ENCODE measurements at places on chromosomes 2 and 18. TPM values are rescaled to one million over a fixed set of nuclear protein-coding genes. Genes with fewer than 3 reads are reported as not detected.

DNA sequence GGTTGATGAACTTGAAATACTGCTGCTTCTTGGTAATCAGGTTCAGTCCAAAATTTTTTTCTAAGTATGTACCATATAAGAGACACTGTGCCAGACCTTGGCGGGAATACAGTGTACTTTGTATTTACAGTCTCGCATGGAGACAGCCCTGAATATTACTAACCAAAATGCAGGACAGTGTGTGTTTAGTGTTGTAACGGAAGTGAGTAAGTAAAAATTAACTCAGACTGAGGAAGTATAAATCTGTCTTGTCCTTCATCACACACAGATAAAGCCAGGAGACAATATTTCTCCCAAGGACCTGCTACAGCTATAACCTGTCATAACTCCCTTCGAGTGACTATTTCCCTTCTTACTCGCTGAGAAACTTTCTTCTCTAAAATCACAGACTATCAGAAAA is 76.9 kb downstream of the ACTR3 start:
- no peak overlapping the region for H3K4me3 ChIP-seq
- no peak overlapping the region for H3K27ac ChIP-seq
- peaks cover 22% of the 10 kb centered on the region for H3K4me1 ChIP-seq
- DNase-seq: no peak

DNA sequence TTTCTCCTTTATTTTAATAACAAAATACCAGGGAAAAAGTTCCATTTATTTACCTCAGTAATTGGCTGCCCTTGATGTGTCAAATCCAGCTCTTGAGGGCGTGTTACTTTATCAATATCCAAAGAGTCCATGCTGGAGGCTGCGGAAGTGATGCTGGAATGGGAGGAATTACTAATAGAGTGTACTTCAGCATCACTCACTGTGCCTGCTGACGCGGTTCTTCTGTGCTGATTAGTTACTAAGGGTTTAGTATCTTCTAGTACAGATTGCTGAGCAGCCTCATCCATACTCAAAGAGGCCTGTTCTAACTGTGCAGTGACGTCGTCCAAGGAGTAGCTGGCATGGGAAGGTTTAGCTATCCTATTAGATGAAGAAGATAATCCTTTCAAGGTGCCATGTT is 45.6 kb downstream of the RAPH1 start:
- H3K36me3 ChIP-seq: peaks cover 29% of the 10 kb centered on the region
- no peak for DNase-seq
- H3K27ac ChIP-seq: no peak overlapping the region
- H3K4me3 ChIP-seq: no peak overlapping the region
- no peaks in the 10 kb centered on the region for H3K27me3 ChIP-seq
- H3K4me1 ChIP-seq: no peaks in the 10 kb centered on the region

DNA sequence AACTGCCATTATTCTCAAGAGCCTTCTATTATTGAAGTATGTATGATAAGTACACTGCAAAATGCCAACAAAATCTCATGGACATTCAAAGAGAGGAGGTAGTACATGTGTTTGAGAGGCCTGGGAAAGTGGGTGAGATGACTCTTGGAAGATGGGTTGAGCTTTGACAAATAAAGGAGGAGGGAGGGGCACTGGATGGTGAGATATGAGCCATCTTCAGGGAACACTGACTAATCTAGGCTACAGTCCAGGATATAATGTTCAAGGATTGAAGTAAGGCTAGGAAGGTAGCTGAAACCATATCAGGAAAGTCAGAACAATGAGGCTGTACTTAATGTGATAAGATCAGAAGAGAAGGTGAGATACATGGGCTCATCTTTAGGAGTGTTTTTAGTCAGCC is 559.7 kb downstream of the ZEB2 start:
- no peak overlapping the region for H3K4me3 ChIP-seq
- H3K27ac ChIP-seq: no peak overlapping the region
- no peaks in the 10 kb centered on the region for H3K36me3 ChIP-seq
- H3K27me3 ChIP-seq: no peaks in the 10 kb centered on the region

- no peak for DNase-seq
- H3K27me3 ChIP-seq: no peaks in the 10 kb centered on the region
- peaks cover 47% of the 10 kb centered on the region for H3K4me1 ChIP-seq
- no peaks in the 10 kb centered on the region for H3K36me3 ChIP-seq
- H3K4me3 ChIP-seq: no peak overlapping the region
Observed at GRCh38 chr2:42135381-42136312, 33.5 kb upstream of the EML4 start.

- no peak overlapping the region for H3K27ac ChIP-seq
- no peak for DNase-seq
- no peaks in the 10 kb centered on the region for H3K27me3 ChIP-seq
- no peaks in the 10 kb centered on the region for H3K4me1 ChIP-seq
- no peak overlapping the region for H3K4me3 ChIP-seq
- H3K36me3 ChIP-seq: no peaks in the 10 kb centered on the region
Observed at GRCh38 chr18:44054514-44054913, 626.2 kb upstream of the SETBP1 start.

DNA sequence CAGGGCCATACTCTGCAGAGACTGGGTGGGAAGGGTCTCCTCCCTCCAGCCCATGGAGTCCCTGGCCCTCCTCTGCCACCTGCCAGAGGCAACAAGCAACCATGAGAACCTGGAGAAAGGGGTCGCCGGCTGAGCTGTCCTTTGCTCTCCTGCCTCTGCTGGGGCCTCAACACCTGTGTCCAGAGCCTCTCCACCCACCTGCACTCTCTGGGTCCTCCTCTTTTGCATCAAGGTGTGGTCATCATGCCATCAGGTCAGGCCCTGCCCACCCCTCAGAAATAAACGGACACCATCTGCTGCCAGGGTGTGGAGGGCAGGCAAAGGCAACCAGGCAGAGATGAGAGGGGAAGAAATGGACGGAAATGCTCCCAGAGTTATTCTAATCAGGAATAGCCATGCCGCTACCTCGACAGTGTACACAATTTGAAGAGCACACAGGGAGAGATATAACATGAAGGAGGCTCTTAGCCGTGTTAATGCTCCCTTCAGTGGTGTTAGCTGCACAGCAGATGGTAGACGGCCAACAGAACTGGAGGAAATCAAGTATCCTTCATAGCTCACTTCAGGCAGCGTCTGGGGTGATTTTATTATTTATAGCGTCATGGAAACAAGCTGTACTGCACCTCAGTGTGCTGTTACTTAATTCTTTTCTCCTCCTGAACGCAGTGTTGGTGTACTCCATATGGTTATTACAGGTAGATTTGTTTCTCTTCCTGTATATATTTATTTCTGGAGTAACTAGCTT is 247.9 kb downstream of the TSN start:
- no peak for DNase-seq
- no peak overlapping the region for H3K4me3 ChIP-seq
- H3K27me3 ChIP-seq: no peaks in the 10 kb centered on the region
- no peaks in the 10 kb centered on the region for H3K36me3 ChIP-seq

- DNase-seq: no peak
- peaks cover 3% of the 10 kb centered on the region for H3K4me1 ChIP-seq
- H3K27ac ChIP-seq: no peak overlapping the region
- no peaks in the 10 kb centered on the region for H3K36me3 ChIP-seq
Observed at GRCh38 chr2:223058952-223059716, 7.1 kb downstream of the KCNE4 start.

GRCh38 chr2:217795706-217796465 is 206.9 kb downstream of the TNS1 start:
- peak overlapping the region; percentile 37 for H3K27ac ChIP-seq
- no peaks in the 10 kb centered on the region for H3K27me3 ChIP-seq
- peaks cover 18% of the 10 kb centered on the region for H3K4me1 ChIP-seq
- no peak overlapping the region for H3K4me3 ChIP-seq
- DNase-seq: no peak

DNA sequence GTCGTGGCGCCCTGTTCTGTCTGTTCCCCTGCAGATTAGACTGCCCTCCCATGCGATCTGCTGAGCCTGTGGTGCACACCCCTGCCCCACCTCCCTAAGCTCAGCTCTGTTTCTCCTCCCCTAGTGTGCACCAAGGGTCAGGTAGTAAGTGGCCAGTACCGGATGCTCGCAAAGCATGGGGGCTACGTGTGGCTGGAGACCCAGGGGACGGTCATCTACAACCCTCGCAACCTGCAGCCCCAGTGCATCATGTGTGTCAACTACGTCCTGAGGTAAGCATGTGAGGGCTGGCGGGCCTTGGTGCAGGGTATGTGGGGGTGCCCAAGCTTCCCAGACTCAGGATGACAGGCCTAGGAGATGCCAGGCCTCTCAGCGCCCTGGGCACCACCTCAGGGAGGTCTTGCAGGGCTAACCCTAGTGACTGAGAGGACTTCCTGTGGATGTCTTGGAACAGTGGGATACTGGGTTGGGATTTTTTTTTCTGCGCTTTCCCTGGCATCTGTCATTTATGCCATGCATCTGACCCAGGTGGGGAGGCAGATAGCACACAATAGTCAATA is 78.4 kb downstream of the EPAS1 start:
- no peak overlapping the region for H3K27ac ChIP-seq
- H3K4me1 ChIP-seq: peaks cover 13% of the 10 kb centered on the region
- no peak for DNase-seq

GRCh38 chr2:226673314-226673723 is 126.3 kb downstream of the IRS1 start:
- no peaks in the 10 kb centered on the region for H3K4me1 ChIP-seq
- H3K27me3 ChIP-seq: no peaks in the 10 kb centered on the region
- no peak overlapping the region for H3K27ac ChIP-seq
- no peaks in the 10 kb centered on the region for H3K36me3 ChIP-seq

GRCh38 chr2:201357221-201357620 is at the start of gene FLACC1:
TSS of gene FLACC1 (minus strand) at chr2:201357345. CDS start at chr2:201351404, 5,941 bp downstream.
- H3K27me3 ChIP-seq: no peaks in the 10 kb centered on the region
- H3K27ac ChIP-seq: peak within 1 kb of the TSS; percentile 36
- H3K36me3 ChIP-seq: peaks cover 2% of the 10 kb centered on the region
- peaks cover 4% of the 10 kb centered on the region for H3K4me1 ChIP-seq

- no peaks in the 10 kb centered on the region for H3K27me3 ChIP-seq
- no peaks in the 10 kb centered on the region for H3K4me1 ChIP-seq
- H3K27ac ChIP-seq: no peak overlapping the region
- H3K4me3 ChIP-seq: no peak overlapping the region
- no peaks in the 10 kb centered on the region for H3K36me3 ChIP-seq
- no peak for DNase-seq
Observed at GRCh38 chr18:38460657-38461056, 895.1 kb upstream of the CELF4 start.

- peak; percentile 57 for DNase-seq
- H3K4me3 ChIP-seq: peak overlapping the region; percentile 28
- peaks cover 70% of the 10 kb centered on the region for H3K4me1 ChIP-seq
- H3K36me3 ChIP-seq: no peaks in the 10 kb centered on the region
- H3K27me3 ChIP-seq: no peaks in the 10 kb centered on the region
Observed at GRCh38 chr2:234978466-234979203, 26.8 kb downstream of the SH3BP4 start.

GRCh38 chr2:69122271-69122670 is 109.3 kb downstream of the ANTXR1 start:
- no peaks in the 10 kb centered on the region for H3K4me1 ChIP-seq
- no peak overlapping the region for H3K4me3 ChIP-seq
- no peaks in the 10 kb centered on the region for H3K27me3 ChIP-seq
- DNase-seq: no peak

GRCh38 chr18:28256166-28256565 is 79.2 kb upstream of the CDH2 start:
- no peak for DNase-seq
- H3K27me3 ChIP-seq: no peaks in the 10 kb centered on the region
- H3K36me3 ChIP-seq: no peaks in the 10 kb centered on the region
- no peak overlapping the region for H3K27ac ChIP-seq

DNA sequence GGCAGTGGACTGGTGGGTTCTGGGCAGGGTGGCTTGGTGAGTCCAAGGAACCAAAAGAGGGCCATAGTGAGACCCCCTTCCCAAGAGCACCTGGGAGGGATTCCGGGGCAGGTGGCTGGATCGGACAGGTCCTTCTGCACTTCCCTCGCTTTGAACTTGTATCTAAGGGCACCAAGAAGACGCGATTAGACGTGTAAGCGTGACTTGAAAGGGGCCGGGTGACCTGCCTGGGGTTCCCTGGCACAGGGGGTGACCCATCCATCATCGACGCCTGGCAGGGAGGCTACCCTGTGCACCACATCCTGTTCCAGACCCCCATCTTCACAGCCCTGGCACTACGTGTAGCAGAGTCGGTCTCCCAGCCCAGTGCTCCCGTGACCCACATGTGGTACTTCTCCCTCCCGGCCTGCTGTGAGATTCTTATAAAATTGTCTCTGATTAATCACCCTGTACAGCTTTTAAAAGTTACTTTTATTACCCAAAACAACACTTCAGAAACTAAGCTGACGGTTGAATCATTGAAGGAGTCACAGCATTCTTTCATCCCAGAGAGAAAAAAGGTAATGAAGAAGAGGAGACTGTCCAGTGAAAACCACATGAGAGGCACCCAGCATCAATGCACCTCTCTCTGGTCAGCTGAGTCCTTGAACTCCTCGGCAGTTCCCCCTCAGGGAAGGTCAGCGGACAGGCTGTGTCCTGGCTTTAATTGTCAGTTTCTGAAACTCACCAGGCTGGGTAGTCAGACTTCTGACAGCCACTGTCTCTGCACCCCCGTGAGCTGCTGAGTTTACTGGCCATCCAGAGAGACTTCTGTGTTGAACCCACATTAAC is 13.0 kb downstream of the SH3BP4 start:
- no peak for DNase-seq
- H3K27me3 ChIP-seq: no peaks in the 10 kb centered on the region
- H3K27ac ChIP-seq: no peak overlapping the region
- H3K36me3 ChIP-seq: no peaks in the 10 kb centered on the region
- H3K4me1 ChIP-seq: peaks cover 9% of the 10 kb centered on the region
- H3K4me3 ChIP-seq: no peak overlapping the region

DNA sequence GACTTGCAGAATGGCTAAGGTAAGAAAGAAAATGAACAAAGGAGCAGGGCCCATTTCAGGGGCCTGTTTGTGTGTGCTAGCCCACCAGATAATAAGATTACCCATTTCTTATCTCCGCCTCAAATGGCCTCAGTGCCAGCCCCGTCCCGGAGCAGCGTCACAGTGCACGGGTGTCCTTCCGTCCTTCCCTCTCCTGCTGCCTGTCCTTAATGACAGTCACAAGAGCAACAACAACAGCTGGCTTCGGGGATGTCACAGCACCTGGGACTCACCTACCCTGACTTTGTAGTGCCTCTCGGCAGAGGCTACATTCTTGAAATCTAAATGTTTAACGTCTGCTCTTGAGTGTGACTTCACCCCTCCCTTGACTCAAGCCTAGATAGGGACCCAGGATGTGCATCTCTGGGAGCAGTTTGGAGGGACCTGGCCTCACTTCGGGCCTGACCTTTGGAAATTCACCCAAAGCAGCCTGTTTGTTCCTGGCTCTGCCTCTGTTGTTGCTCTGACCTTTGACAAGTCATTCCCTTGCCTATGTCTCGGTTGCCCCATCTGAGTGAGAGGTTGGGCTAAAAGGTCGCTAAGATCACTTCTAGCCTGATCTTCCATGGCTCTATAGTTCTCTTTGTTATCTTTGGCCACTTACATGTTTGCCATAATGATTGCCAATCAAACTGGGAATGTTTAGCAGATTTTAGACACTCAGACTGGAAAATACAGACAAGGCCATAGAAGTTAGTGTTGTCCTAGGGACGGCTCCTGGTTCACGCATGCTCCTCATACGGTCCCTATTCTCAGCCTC is 122.5 kb downstream of the KLHL29 start:
- no peaks in the 10 kb centered on the region for H3K36me3 ChIP-seq
- DNase-seq: no peak
- no peak overlapping the region for H3K4me3 ChIP-seq
- H3K27me3 ChIP-seq: no peaks in the 10 kb centered on the region
- no peak overlapping the region for H3K27ac ChIP-seq
- H3K4me1 ChIP-seq: peaks cover 11% of the 10 kb centered on the region

DUSP2 gene
- 21.0 TPM for total RNA-seq

CHRNG gene
- total RNA-seq: not detected

RTTN gene
- 32.9 TPM for total RNA-seq

FECH gene
- 18.8 TPM for total RNA-seq

SIX3 gene
- not detected for total RNA-seq

EFHD1 gene
- total RNA-seq: 3.7 TPM

ARHGEF4 gene
- 101 TPM for total RNA-seq

NRBP1 gene
- total RNA-seq: 72.8 TPM

UGT1A3 gene
- total RNA-seq: not detected

GNLY gene
- 12.2 TPM for total RNA-seq

LMAN1 gene
- total RNA-seq: 47.5 TPM

PSTPIP2 gene
- total RNA-seq: 9.9 TPM
